Activated T-helper 1 cell treated with anti-CD3 and anti-CD28 coated beads, Interleukin-2, amount 50 U/mL, for 16 hours (primary cell): ENCODE measurements at places on chromosomes 11 and 22.

DNA sequence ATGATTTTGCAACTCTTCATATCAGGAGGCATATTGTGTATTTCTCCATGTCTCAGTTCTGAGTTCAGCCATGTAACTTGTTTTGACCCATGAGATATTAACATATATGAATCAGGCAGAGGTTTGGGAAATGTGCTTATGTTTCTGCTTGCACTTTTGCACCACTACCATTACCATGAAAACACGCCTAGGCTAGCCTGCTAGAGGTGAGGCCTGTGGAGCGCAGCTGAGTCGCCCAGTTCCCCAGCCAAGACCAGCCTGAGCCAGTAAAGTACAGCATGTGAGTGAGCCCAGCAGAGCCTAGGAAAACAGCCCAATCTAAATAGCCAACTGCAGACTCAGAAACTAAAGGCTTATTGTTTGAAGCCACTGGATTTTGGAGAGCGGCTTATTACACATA, 18.4 kb upstream of the MYOD1 start:
- no peak for DNase-seq

DNA sequence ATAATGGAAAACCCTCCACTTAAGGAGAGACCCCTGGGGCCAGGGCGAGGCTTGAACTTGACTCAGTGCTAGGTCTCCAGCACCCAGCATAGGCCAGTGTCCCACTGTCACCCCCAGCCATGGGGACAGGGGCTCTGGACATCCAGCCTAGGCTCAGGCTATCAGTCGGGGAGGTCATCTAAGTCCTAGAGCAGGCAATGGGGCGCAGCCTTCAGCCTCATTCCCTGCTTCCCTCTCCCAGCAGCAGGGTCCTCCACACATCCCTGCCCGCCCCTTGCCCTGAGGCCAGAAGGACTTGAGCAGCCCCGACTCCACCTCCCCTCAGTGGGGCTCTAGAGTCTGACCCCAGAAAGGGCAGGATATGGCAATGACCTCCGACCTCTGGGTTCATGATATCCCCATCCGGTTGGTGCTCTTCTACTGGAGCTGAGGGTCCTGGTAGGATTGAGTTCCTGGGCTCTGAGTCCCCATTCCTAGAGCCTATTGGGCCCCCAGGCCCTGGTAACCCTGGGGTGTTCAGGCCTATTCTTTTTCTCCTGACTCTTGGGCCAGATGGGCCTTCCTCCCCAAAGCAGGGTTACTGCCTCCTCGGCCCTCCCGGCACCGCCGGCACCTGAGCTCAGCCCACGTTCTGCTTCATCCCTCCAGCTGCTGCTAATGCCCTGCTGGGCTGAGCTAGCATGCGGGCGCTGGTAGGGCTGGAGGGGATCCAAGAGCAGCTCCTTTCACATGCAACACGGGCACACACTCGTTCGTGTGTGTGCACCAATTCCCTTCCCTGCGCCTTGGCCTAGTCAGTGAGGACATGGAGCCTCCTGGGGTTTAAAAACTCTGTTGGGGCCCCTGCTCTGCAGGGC, 4.4 kb downstream of the CST6 start:
- DNase-seq = no peak

DNA sequence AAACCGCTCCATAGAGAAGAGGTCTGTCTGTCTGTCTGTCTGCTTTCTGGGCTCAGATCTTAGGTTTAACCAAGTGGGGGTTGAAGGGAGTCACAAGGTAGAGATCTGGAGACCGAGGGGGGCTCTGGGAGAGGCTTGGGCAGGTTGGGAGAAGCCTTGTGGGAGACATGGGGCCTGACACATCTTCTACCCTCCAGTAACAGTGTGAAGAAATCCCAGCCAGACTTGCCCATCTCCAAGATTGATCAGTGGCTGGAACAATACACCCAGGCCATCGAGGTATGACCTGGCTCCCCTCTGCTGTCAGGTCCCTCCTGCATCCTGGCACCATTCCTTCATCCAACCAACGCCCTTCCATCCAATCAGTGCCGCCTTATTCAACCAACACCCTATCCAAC, 7.4 kb downstream of the PRR33 start:
- no peak for DNase-seq

GRCh38 chr11:76049511-76049910, 156.8 kb downstream of the WNT11 start:
- DNase-seq = no peak

- no peak for DNase-seq
Measured at GRCh38 chr11:4074266-4074665, 20.3 kb upstream of the RRM1 start.

DNA sequence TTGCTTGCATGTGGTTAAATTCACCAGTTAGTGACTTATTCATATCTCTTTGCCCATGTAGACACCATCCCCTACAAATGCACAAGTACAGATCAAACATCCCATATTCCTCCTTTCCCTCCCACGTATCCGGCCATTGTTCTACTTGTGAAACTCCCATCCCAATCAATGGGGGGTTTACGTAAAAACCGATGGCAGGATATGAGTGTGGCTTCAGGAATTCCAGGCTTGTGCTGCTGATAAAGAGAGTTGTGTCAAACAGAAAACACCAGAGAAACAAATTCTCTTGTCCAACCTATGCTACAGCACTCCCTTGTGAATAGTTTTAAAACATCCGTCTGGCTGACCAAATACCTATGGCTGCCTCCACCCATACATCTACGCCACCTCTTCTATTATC, 15.5 kb downstream of the FLI1 start:
- no peak for DNase-seq

GRCh38 chr11:28835790-28836189, 727.6 kb downstream of the METTL15 start:
- DNase-seq = no peak

DNA sequence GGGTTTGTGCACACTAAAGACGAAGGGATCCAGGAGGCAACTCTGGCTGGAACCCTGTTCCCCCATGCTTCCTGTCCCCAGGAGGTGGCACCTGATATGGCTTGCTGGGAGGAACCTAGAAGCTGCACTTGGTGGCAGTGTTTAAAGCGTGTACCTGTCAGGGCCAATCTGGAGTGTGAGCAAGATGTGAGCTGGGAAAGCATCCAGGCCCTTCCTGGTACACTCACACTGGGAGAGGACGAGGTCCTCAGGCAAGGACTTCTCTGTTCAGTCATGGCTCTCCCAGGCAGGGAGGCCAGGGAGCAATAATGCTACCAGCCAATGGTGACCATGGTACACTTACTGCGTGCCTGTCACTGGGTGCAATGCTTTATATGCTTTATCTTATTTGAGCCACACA, 130.7 kb upstream of the NECTIN1 start:
- DNase-seq = no peak
